ENCODE measurements at places on chromosomes 2 and 18.

GRCh38 chr2:102803041-102803896, 41.4 kb downstream of the TMEM182 start:
- no peak for DNase-seq

GRCh38 chr2:88933980-88934379, 242.5 kb downstream of the RPIA start:
- peak; percentile 71 for DNase-seq

- DNase-seq, result no peak
Observed at GRCh38 chr2:122805346-122805745, 1049.9 kb downstream of the TSN start.

- no peak for DNase-seq
Observed at GRCh38 chr18:27652480-27653121, 467.5 kb upstream of the CHST9 start.

- no peak for DNase-seq
Observed at GRCh38 chr2:215338883-215339679, 27.2 kb downstream of the ATIC start.

GRCh38 chr2:232662486-232663260, 29.3 kb downstream of the EFHD1 start:
- DNase-seq, result no peak

DNA sequence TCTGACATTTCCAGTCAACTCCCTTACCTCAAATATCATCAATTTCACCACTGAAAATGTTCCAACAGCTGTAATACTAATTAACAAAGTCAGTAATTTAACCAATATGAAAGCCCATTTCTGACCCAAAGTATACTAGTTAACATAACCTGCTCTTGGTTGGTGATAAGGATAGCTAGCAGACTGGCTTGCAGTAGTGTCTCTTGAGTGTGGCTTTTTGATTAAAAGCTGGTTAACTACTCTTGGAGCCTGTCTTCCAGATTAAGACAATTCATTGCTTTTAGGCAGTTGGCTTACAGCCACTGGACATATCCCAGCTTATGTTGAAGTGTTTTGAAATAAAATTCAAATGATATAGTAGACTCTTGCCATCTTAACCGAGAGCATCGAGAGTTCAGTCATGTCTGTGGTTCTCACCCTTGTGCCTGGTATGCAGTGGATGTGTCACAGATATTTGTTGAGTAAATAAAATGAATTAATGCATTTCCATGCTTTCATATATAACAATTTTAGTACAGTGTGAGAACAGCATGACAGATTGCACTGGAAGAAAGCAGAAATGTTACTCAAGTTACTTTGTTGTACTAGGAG, 158.1 kb downstream of the TANC1 start:
- no peak for DNase-seq

- no peak for DNase-seq
Observed at GRCh38 chr2:99032786-99033185, 96.8 kb upstream of the CRACDL start.

- DNase-seq, result no peak
Observed at GRCh38 chr2:241466230-241466629, 42.2 kb downstream of the STK25 start.

- no peak for DNase-seq
Observed at GRCh38 chr2:238817891-238818290, 30.0 kb upstream of the TWIST2 start.

DNA sequence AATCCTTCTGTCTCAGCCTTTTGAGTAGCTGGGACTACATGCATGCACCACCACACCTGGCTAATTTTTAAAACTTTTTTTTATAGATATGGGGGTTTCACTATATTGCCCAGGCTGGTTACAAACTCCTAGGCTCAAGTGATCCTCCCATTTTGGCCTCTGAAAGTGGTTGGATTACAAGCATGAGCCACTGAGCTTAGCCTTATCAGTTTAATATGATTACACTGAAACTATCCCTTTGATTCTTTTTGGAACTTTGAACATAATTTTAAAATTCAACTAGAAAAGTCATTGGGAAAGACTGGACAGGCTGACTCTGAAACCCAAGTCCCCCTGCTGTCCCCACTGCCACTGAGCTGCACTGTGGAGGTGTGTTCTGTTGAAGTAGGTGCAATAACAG, 114.8 kb downstream of the ARL4C start:
- no peak for DNase-seq

GRCh38 chr18:13292736-13293135, 74.2 kb downstream of the LDLRAD4 start:
- no peak for DNase-seq

GRCh38 chr2:183952741-183953140, 645.6 kb upstream of the ZNF804A start:
- DNase-seq, result no peak

DNA sequence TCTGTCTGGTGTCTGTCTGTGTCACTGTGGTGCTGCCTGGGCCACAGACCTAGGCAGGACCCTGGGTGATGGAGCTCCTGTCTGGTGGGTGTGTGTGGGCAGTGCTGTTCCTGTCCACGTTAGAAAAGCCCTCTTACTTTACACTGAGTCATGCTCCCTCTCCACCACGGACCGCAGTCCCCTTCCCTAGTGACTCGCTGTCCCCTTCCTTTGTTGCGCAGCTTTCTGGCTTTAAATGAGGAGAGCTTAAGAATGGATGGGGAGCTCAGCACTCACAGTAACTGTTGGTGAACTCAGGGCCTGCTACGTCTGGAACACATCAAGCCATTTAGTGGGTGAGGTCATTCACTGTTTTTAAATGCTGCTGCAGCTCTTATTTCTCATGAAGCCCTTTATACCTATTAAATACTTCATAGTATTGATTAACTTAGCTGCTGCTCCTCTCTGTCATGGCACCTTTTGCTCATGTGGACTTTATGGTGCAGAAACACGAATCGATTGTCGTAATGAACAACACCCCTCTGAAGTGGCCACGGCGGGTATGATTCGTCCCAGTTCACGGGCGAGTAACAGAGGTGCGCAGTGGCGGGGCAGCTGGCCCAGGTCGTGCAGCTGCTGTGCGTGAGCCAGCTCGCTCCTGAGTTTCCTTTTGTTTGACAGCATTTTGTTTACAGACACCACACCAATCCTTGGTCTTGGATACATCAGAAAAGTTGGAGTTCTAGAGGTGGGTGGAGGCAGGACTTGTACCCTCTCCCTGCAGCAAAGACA, 100.4 kb downstream of the LDLRAD4 start:
- no peak for DNase-seq

GRCh38 chr18:44724105-44724778, 43.6 kb downstream of the SETBP1 start:
- no peak for DNase-seq

DNA sequence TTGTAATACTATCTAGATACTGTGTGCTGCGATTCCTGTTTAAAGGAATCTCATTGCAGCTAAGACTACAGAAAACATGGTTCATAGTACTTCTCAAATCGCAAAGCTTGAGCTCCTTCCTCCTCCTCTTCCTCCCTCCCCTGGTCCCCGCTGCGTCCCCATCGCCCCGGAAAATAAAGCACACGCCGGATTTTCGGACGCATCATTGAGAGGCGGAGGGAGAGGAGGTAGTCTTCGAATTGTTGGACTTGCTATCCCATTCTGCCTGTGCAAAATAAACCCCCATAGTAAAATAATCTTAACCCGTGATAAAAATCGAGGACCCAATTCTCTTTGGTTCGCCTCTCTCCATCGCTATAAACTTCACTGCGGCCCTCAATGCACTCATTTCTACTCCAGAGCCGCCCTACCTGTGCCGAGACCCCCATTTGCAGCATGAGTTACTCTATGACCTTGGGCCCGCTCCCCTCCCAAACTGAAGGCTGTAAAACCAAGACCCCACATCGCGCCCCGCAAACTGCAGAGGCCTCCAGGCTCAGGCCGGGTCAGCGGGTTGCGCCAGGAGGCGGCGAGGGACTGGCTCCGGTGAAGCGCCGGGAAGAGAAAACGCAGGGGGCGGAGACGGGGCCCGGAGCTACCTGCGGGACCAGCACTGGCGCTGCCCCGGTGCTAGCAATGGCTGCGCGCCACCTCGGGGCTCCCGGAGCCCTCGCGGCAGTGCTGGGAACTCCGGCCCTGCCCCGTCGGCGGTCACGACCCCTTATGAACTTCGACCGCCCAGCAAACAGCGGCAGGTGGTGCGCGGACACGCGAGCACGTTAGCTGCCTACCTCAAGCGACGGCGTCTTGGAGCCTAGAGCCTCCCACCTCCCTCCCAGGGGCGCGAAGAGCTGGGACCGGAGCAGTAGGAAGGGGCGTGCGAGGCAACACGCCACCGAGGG, 649 bp downstream of the ESCO1 start:
- peak; percentile 49 for DNase-seq

- no peak for DNase-seq
Observed at GRCh38 chr2:24632172-24632571, 141.1 kb downstream of the NCOA1 start.

- DNase-seq, result peak; percentile 30
Observed at GRCh38 chr2:96928277-96928781, 58.1 kb downstream of the FAM178B start.

GRCh38 chr2:64036034-64036705, 16.9 kb upstream of the VPS54 start:
- no peak for DNase-seq

- no peak for DNase-seq
Observed at GRCh38 chr18:75256376-75256775, 45.8 kb downstream of the TSHZ1 start.

GRCh38 chr2:85354286-85355072, at the start of the genes ELMOD3 and RETSAT:
Gene ELMOD3 (plus strand): TSS chr2:85354769. CDS start chr2:85357199, 2,430 bp downstream.
Gene RETSAT (minus strand): TSS chr2:85354528. CDS start chr2:85354507, 21 bp downstream.
- peak; percentile 99 for DNase-seq

- DNase-seq, result peak; percentile 32
Observed at GRCh38 chr2:36741188-36741837, 44.8 kb downstream of the VIT start.

- DNase-seq, result peak; percentile 61
Observed at GRCh38 chr2:160583146-160583535, 89.5 kb upstream of the RBMS1 start.

DNA sequence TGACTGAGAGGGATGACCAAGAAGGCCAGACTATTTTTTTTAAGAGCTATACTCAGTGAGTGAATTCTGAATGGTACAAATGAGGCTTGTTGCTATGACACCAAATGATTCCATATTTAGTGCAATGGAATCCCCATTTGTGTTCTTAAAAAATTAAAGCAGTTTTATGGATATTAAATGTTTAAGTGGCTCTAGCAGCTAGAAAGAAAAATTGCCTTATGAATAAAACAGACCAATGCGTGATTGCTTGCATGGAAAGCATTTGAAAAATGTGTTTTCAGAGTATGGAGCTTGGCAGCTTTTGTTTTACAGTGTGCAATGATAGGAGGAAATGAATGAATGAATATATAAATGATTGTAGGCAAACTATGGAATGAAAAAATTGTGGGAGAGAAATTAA, 238.8 kb upstream of the DPP10 start:
- DNase-seq, result no peak

Measured in skin of body (tissue), 3 donors.